OCI-M1 (cell line): ENCODE measurements at places on chromosomes 2 and 18.

- DNase-seq: no peak
These were observed 41.9 kb downstream of the TMEM247 start for GRCh38 chr2:46521215-46521683.

GRCh38 chr2:19944205-19944845, 42.5 kb upstream of the TTC32 start:
- DNase-seq: no peak

DNA sequence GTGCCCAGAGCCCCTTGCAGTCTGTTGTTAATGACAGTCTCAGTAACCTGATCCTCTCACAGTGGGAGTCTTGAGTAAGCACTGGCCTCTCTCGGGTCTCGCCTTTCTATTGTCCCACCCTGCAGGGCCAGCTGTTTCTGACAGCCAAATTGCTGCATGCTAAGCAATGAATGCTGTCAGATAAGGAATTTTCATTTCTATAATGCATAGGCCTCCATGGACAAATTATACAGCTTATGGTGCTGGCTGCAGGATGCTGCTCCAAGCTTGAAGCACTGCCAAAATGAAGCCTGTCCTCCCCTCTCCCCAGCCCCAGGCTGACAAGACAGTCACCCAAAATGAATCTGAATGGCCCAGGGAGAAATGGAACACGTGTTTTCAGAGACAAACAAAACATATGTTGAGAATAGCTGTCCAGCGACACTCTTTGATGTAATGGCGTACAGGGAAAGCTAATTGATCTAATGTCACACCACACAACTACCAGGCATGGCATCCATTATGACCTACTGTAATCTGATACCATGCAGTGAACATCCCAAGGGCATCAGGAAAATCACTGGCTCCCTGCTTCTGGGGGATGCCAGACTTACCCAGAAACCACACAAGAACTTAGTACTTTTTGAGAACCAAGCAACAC, 36.8 kb downstream of the ACVR1 start:
- DNase-seq: peak; percentile 45

DNA sequence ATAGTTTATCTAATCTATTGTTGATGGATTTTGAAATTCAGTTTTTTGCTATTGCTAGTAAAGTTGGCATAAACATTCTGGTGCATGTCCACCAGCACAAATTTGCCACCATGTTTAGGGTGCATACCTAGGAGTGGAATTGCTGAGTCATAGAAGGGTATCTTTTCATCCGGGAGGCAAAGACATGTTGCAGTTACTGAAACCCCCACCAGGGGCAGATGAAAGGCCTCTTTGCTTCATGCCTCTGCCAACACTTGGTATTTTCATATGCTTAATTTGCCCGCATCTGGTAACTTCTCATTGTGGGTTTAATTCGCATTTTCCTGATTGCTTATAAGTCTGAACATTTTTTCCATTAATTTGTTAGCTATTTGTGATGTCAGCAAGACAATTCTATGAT, 8.2 kb downstream of the DCC start:
- peak; percentile 55 for DNase-seq

DNA sequence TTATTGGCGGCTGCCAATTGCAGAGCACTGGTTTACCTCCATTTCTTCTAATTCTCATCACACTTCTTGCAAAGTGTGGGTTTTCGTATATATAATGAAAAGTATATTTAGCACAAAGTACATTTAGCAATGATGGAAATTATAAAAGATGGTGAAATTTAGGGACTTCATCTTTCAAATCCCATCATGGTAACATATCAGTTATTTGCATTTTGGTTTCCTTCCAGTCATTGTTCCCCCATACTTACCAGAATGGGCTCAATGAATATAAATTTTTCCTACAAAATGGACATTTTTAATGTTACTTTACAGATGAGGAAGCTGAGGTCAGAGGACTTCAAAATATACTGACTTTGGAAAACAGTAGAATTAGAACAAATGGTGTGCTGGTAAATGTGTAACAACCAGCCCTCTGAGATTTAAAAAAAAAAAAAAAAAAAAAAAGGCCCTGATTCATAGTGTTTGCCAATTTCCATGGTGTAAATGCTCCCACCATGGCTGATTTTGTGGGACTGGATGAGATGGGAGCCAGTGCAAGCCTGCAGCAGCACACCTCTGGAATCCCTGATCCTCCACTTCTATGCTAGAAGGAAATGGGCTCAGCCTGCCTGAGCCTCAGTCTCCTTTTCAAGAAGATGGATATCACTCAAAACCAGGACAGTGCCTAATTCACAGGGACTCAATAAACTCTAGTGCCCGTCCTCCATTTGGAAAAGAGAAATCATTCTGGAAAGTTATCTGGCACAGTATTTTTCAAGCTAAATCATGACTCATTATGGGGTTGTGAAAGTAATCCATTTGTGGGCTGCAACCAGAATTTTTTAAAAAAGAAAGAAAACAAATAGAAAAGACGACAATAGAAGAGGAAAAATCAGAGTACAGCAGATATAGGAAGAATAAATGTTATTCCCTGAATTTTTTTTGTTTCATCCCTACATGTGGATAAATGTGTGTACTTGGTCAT, 34.0 kb downstream of the LBH start:
- no peak for DNase-seq

DNA sequence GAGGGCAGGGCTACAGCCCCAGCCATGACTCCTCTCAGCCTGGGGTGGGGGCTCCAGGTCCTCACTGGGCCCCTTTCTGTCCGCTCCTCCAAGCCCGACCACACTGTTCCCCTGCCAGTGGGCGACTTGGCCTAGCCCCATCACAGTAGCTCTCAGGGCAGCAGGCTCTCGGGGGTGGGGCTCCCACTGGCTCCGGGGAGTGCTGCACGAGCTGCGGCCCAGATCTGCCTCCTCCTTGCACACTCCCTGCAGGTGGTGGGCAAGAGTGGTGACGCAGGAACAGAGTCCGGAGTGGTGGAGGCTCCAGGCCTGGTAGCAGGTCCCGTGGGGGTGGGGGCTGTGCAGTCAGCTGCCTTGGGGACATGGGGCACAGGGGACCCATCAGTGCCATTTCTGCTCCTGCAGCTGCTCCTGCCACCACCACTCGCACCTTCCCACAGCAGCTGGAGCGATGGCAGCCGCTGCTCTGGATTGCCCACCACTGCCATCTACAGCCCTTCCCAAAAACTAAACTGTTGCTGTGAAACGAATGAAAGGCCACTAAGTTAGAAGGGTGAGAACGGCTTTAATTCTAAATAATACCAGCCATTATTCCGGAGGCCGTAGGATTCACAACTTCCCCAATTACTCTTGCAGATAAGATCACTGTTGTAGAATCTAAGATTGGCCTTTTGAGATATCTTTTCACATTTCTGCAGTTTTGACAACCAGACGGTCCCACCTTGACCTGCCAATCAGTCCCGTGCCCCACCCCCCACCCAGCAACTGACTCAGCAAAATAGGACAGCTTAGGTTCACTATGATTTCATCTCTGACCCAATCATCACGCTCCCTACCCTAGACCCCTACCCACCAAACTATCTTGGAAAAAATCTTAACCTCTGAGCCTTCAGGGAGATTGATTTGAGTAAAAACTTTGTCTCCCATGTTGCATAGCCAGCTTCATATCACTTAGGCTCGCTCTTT, 530.2 kb downstream of the DCC start:
- no peak for DNase-seq

- DNase-seq: no peak
These were observed 1265.0 kb upstream of the PIK3C3 start for GRCh38 chr18:40690062-40690461.

- no peak for DNase-seq
These were observed 109.2 kb downstream of the IKZF2 start for GRCh38 chr2:213042262-213042661.

GRCh38 chr2:101949304-101949703, 42.5 kb upstream of the IL1R2 start:
- DNase-seq: no peak

DNA sequence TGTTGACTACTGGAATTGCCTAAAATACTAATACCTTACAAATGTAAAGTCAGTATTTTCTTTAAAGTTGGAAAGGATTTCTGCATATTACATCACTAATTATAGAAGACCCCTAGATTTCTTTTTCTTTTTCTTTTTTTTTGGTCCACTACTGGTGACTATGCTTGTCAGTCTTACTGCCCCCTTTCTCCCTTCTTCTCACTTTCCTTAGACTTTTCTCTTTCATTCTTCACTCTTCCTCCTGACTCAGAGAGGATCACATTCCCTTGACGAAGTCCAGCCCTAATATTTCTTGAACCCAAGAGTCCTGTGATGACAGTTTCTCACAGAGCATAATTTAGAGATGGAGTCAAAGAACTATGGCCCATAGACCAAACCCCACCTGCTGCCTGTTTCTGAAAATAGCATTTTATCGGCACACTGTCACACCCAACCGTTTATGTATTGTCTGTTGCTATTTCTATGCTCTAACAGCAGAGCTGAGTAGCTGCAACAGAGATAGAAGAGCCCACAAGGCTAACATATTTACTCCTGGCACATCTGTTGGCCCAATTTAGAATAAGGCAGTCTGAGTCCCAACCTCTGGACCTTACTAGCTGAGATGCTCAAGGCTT, 40.6 kb upstream of the RIOK3 start:
- no peak for DNase-seq

- DNase-seq: no peak
These were observed 74.6 kb downstream of the KLF7 start for GRCh38 chr2:207091176-207091575.

DNA sequence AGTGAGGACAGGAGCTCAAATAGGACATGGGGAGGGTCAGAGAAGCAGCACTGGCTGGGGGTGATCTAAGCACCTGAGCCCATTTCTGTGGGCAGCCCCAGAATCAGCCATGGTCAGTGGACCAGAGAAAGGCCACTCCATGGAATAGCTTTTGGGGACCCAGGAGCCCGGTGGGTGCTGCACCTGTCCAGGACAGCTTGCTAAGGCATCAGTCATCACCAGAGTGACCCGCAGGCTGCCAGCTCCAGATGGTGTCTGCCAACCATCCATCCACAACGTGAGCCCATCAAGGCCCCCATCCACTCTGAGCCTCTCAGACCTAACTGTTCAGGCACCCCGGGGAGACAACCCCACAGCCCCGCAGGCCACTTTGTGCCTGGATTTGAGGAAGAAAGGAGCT, 23.6 kb upstream of the COL6A3 start:
- no peak for DNase-seq

- DNase-seq: no peak
These were observed 108.3 kb upstream of the PPP1CB start for GRCh38 chr2:28643327-28643726.

DNA sequence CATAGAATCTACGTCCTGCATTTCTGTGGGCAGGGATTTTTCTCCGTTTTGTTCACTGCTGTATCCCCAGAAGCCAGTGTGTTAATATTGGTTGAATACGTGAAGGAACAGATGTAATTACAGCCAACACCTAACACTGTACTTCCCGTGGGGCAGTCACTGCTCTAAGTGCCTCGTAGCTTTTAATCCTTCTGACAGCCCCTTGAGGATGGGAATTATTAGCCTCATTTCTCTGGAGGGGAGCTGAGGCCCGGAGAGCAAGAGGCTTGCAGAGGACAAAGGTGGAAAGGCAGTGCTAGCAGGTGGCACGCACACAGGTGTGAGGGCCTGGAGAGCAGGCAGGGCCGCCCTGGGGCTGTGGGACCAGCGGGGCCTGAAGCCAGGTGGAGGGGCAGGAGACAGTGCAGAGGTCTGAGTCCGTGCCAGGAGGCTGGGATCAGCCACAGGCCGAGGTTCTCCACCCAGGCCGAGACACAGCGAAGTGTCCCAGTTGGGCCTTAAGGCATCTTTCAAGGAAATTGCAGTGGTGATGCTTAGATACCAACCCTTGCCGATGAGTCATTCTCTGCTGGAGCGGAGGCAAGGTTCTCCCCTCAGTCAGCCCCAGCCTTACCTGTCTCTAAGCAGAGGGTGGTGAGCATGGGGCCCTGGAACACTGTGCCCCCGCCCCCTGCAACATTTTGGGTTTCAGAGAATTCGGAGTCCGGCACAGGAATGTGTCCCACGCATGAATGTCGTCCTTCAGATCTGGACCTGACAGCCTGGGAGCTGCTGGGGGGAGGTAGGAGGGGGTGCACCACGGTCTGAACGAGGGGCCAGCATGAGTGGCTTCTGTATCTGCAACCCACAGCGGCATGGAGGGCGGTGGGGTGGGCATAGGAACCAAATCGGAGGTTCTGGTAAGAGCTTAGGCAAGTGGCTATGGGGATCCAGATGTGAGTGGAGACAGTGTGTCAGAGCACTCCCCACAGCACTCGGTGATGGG, 122.6 kb downstream of the GBX2 start:
- DNase-seq: no peak

- no peak for DNase-seq
These were observed 1.6 kb upstream of the POLI start for GRCh38 chr18:54267701-54268100.

DNA sequence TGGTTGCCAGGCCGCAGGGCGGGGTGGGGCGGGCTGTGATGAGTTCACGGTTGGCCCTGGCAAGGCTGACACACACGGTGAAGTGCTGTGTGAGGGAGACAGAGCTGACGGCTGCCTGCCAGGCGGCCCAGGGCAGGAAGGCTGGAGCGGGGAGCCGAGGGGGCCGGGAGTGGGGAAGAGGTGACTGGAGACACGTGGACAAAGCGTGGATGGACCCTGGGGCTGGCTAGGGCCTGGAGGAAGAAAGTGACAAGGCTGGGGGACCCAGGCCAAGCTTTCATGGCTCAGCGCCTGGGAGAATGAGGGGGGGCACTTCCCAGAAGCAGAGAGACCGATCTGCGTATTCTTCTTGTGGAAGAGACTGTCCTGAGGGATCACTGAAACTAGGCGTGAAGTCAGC, 123.2 kb downstream of the DYSF start:
- no peak for DNase-seq

GRCh38 chr18:11859903-11860407, 8.7 kb downstream of the CHMP1B start:
- no peak for DNase-seq

- DNase-seq: no peak
These were observed 89.3 kb downstream of the CABYR start for GRCh38 chr18:24227977-24228666.

DNA sequence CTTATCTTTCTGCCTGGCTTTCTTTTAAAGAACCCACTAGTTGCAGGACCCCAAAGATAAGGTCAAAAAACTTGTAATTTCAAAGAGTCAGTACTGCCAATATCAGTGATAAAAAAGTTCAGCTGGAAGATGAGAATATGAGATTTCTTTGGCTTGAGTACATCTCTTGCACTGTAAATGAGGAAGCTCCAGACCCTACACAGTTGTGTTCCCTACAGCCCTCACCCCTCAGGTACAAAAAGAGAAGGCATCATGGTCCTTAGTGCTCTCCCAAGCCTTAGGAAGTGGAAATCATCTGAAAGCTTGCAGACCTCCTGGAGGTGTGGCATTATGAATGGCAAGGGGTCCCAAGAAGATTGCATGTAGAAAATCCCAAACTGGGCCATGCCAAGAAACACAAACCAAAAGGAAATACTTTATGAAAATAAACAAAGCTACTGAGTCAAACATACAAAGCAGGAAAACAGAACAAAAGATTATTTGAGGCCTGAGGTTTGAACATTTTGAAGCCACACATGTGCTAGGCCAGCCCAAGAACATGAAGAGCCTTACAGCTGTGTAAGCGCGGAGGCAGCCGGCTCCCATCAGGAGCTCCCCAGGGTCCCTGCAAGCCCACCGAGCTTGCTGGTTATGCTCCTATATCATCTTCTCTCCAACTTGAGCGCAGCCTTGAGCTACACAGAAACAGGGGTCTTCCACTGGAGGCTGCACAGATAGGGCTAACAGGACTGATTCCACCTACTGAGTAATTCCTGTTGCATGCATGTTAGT, 217.0 kb downstream of the OSR1 start:
- DNase-seq: no peak

GRCh38 chr2:10792660-10793400, 19.8 kb downstream of the PDIA6 start:
- no peak for DNase-seq

GRCh38 chr18:8952769-8953760, 149.4 kb upstream of the NDUFV2 start:
- no peak for DNase-seq
